Bone marrow (tissue), 2 donors: ENCODE measurements at places on chromosomes 4 and X.

GRCh38 chrX:106585478-106585877 is 26.3 kb upstream of the RADX start:
- DNase-seq: no peak

DNA sequence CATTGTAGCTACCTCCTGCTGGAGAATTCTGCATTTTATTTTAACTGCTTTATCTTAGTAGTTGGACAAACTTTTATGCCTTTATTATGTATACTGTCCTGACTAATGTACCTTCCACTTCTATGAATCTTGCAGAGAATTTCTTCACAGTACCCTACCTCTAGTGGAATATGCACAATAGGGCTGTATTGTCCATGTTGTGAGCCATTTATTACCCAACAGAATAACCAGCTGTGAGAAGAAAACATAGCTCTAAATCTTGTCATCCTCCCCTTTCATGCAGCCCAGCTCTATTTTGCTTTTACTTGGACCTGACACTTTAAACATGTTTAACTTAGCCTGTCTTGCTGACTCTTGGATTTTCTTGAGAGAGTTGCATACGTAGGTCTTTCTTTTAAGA is 56.2 kb downstream of the MCUB start:
- DNase-seq: no peak

- no peak for DNase-seq
Measured at GRCh38 chrX:70087857-70088630, 25.8 kb downstream of the OTUD6A start.

DNA sequence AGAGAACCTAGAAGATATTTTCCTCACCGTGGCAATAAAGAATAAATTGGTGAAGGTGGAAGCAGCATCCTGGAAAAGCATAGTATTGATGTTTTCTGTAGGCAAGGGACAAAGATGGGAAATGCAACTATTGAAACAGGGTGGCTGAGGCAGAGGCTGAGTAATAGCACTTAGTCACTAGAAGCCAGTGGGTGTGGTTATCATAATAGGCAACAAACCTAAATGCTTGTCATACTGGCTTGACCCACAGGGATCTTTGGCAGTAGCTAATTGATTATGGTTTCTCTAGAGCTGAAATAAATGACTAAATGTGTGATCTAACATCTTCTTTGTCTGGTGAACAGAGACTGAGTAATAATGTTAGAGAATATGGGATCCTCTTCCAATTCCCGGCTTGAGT is 353.6 kb upstream of the RPS6KA3 start:
- no peak for DNase-seq

DNA sequence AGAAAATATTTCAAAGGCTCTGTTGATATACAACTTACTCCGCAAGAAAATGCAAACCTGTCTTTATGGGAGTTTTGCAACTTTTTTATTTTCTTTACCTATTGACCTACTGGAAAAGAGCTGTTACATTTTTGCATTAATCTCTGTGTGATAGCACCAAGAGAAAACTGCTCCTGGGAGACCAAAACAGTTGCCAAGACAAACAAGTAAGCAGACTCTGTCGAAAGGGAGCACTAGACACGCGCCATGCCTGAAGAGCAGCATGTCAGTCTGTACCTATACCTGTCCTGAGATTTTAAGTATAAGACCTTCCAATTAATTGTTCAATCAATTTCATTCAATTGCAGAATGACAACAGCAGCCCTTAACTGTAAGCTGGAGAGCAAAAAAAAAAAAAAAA is 56.0 kb upstream of the TECRL start:
- no peak for DNase-seq

- DNase-seq: no peak
Measured at GRCh38 chr4:148437439-148437838, 4.8 kb downstream of the NR3C2 start.

DNA sequence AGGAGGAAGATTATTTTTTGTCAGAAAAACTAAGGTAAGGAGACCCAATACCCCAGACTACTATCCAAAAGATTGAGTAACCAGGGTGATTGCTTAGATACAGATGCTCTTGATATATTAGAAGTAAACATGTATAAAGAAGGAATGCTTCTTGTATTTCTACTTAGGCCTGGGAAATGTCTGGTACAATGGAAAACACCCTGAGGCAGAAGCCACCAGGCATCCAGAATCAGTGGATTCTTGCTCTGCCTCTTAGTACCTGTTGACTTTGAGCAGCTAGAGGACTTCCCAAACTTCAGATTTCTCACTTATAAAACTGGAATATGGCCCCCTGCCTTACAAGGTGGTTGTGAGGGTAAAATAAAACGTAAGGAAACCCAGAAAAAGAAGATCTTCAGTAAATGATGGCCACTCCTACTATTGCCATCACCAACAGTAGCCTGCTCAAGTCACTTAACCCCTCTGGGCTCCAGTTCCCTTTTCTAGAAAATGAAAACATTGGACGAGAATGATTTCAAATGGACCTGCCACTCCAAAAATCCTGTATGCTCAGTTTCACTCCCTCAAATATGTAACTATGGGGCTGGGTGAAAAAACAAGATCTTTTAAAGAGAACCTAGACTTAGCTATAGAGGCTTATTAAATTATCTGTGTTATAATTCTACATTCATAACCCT is 56.6 kb downstream of the AMELX start:
- DNase-seq: no peak

GRCh38 chr4:160846121-160846520 is 1317.7 kb downstream of the FSTL5 start:
- no peak for DNase-seq

GRCh38 chr4:79764120-79764519 is 308.9 kb downstream of the ANTXR2 start:
- no peak for DNase-seq
